ENCODE measurements at places on chromosomes 2 and 18. TPM values are rescaled to one million over a fixed set of nuclear protein-coding genes. Genes with fewer than 3 reads are reported as not detected.

DNA sequence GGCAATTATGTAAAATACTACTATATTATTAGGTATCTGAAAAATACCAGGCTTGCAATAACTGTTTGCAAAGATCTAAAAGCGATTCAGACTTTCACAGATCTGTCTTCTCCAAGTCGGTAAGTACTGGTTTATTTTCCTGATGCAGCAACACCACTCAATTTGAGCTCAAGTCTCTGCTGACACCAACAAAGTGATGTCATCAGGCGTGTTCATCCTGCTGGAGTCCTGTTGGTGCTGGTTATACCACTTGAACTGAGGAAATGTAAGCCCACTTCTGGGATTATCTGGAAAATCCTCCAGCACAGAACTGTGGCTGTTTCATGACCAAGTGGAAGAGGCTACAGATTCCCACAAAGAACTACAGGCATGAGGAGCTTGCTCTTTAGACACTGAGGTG, 267.6 kb downstream of the BCL2 start:
- no peak for DNase-seq

GRCh38 chr18:57294547-57294946, 57.8 kb upstream of the ST8SIA3 start:
- no peak for DNase-seq

DNA sequence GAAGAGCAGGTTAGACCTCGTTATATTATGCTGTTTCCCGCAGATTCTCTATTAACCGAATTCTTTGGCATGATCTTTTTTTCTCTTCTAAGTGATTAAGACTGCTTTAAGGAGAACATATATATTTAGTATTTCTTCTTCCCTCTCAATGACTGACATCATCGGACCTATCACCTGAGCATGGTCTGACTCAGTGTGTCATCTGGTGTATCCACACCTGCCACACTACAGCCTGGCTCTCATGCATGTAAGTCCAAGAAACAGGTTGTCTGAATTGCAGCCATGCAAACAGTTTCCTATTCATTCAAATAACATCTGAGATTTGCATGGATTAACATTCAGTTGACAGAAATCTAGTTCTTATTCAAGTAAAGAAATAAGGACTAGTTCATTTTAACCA, 55.1 kb upstream of the CWC22 start:
- no peak for DNase-seq

- DNase-seq: no peak
Observed at GRCh38 chr2:153077311-153077710, 358.9 kb downstream of the ARL6IP6 start.

DNA sequence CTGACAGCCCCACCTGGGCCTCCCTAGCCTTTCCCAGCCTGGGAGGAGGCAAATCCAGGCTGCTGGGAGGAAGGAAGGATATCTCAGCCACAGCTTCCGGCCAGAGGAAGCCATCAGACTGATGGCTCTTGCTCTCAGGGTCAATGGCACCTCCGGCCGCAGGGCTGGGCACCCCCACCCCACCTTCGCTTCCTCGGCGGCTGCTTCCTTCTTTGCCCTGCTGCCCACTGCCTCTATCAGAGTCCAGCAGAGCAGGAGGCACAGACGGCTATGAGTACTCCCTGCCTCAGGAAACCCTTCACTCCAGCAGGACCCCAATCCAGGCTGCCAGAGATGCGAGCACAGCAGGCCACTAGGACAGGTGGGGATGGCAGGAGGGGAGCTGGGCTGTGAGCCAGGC, 3.3 kb downstream of the SEMA4C start:
- no peak for DNase-seq

SF3B6 gene
- total RNA-seq: 124 TPM
